ENCODE measurements at places on chromosomes 12 and 14.

GRCh38 chr12:123847019-123847418, 84.9 kb downstream of the DNAH10 start:
- no peak for DNase-seq

DNA sequence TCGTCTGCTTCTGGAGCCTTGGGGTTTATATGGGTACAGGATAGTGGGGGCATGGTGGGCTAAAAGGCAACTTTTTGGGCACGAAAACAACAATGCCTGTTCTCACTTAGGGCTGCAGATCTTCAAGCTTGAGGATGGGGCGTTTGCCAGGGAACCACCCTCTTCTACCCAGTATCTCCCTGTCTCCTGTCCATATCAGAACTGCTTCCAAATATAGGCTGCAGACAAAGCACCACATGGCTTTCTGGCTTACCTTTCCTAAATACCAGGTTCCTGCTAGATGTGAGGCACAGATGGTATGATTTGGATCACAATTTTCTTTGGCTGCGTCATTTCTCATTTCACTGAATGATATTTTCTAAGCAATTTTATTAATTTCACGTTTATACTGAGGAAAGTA, 70.4 kb downstream of the CMAS start:
- DNase-seq = no peak

DNA sequence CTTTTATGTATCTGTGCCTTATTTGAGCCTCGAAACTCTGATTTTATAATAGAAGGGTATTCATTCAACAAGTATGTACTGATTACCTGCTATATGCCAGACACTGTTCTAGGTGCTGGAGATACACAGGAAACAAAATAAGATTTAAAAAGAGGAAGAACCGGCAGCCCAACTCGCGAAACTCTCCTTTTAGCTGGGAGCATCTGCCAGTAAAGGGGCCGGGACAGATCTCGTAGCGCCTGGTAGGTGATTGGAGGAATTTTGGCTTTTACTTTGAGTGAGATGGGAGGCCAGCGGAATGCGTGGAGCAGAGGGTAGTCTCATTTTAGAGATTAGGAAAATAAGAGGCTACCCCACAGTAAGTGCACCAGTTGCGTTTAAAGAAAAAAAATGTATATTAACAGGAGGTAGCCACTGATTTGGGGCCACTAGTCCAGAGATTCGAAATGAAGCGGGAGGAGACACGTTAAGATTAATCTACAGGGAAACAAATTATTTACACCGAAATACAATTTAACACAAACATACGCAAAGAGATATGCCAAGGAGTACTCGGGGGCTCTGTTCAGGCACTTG, 520 bp upstream of the MON2 start:
- peak; percentile 24 for DNase-seq

GRCh38 chr12:117622741-117623140, 261.3 kb upstream of the NOS1 start:
- DNase-seq = no peak

- DNase-seq = peak; percentile 43
Measured at GRCh38 chr12:57803319-57803893, 15.1 kb downstream of the AVIL start.

DNA sequence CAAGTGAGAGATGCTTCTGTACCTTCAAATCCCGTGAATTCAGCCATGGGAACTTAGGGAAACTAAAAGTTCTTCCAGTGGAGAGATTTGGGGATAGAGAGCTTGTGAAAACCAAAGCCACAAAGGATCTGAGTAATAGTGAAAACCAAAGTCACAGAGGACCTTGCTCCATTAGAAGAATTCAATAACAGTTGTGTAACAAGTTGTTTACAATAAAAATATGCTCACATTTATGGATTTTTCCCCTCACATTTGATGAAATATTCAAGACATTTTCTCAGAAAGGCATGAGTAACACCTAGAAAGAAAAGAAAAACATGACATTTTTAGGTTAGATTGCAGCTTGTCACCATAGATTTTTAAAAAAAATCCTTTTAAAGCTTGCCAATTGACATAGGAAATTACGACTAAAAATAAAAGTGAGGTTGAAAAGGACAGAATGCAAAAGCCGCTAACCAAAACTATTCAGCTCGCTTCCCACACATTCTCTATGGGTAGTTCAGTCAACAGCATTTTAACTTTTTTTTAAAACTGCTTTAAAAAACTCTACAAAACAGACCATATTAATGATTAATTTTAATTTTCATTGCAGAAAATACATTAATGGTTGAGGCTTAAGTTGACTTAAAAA, 113.2 kb downstream of the CAND1 start:
- peak; percentile 40 for DNase-seq

DNA sequence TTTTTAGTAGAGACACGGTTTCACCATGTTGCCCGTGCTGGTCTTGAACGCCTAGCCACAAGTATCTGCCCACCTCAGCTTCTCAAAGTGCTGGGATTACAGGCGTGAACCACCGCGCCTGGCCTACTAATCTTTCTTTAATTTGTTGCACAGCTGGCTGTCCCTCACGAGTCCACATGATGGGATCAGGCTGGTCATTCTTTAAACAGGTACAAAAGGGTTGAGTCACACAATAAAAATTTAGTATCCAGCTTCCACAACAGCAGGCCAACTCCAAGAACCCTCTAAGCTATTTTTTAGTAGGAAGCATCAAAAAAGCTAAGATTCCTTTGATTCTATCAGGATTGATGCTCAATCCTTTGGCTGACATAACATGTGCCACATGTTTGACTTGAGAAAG, 17.8 kb downstream of the SINHCAF start:
- DNase-seq = no peak

DNA sequence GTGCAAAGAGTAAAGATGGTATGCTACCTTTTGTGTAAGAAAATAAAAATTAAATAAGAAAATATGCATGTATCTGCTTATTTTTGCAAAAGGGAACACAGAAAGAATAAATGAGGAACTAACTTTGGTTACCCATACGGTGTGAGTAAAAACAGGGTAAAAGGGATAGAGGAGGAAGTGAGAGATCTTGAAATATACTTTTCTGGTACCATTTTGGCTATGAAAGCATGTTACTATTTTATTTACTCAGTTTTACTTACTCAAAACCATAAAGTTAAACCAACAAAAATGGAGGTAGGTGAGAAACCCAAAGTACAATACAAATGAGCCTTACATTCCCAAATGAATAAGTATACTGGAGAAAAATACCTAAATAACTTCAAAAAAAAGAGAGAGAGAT, 122.0 kb upstream of the EGLN3 start:
- no peak for DNase-seq

DNA sequence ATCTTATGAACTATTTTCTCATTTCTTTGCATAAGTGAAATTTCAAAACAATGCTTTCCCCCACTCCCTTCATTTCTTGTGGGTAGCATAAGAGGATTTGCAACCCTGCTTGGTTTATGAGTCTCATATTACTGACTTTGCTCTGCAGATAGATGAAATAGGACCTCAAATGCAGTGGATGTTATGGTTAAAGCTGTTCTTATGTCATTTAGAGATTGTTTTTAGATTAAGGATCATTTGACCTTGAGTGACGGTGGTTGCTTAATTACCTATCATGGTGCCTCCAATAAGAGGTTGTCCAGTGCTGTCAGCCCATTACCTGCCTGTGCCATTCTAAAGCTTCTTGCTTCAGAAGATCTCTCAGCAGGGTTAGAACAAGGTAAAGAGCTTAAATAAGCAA, 351.4 kb upstream of the ATP2B1 start:
- DNase-seq = no peak

- no peak for DNase-seq
Measured at GRCh38 chr12:3931776-3932175, 58.6 kb upstream of the PARP11 start.

DNA sequence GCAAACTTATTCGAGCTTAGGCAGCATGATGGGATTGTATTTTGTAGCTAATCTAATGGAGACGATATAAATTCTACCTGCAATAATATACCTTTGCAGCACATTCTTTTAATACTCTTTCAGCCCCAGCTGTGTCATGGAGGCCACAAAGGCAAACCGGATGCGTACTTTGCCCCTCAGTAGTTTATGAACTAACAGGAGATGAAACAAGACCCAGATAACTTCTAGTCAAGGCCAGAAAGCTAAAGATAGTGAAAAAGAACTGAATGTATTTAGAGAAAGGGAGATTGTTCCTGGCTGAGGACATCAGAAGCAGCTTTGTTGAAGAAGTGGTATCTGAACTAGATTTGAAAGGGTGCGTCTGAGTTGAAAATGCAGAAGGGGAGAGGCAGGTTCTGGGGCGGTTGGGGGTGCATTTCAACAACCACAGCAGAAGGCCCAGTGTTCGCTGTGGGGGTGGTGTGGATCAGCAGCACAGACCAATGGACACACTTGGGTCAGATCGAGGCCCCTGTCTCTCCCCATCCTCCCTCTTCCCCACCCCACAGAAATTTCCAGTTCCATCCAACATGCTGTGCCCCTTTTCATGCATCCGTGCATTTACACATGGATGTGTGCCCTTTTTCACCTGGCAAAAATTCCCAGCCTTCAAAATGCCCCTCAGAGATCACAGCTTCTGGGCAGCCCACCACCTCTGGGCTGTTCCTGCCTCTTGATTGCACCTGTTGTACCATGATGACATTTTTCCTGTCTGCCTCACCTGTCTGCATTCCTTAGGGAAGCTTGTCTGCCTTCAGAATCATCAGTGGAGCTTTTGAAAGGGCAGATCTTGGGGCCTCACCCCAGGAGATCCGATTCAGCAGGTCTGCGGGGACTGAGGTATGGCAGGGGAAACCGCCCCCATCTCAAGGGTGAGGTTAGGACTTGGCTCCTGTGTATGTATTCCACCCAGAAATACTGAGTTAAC, 2.2 kb downstream of the ZNF839 start:
- no peak for DNase-seq

DNA sequence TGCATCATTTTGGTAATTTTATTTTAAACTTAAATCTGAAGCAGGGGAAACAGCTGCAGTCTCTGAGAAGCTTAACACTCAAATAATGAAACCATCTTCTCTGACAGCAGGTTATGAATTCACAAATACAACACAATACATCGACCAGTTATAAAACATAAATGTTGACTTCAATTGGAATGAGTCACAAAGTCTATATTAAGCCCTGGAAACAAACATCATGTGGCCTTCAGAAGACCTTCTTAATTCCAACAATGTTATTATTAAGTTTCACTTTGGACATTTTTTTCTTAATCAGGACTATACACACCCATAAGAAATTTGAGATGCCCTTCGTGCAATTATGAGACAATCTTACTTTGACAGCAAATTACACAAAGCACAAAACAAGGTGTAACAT, 68.9 kb downstream of the CEP128 start:
- no peak for DNase-seq

GRCh38 chr14:29310757-29311156, 544.2 kb downstream of the FOXG1 start:
- peak; percentile 67 for DNase-seq

GRCh38 chr12:34346372-34347034, 324.2 kb downstream of the ALG10 start:
- DNase-seq = no peak

GRCh38 chr14:39050389-39050788, 52.6 kb downstream of the SEC23A start:
- DNase-seq = peak; percentile 97

DNA sequence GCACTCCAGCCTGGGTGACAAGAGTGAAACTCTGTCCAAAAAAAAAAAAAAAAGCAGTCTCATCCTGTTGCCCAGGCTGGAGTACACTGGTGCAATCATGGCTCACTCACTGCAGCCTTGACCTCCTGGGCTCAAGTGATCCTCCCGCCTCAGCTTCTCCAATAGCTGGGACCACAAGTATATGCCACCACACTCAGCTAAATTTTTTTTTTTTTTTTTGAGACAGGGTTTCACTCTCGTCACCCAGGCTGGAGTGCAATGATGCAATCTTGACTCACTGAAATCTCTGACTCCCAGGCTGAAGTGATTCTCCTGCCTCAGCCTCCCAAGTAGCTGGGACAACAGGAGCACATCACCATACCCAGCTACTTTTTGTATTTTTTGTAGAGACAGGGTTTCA, 5.2 kb upstream of the CNPY2 start:
- no peak for DNase-seq

- peak; percentile 95 for DNase-seq
Measured at GRCh38 chr12:49088150-49088931, 6.3 kb downstream of the DHH start.

DNA sequence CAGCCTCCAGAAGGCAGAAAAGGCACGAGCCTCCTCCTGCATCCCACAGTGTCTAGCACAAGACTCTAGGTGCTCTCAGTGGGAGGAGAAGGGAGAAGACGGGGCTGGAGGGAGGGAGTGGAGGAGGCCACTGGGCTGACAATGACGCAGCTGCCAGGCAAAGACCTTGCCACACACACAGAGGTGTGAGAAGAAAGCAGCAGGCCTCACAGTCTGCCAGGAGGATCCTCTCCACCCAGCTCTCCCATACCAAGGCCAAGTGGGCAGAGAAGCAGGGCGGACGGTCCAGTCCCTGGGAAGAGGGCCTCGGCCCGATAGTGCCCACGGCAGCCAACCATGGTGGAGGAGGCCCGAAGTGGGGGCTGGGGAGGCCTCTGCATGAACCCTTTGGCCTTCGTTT, 78.9 kb downstream of the NCOR2 start:
- DNase-seq = no peak

DNA sequence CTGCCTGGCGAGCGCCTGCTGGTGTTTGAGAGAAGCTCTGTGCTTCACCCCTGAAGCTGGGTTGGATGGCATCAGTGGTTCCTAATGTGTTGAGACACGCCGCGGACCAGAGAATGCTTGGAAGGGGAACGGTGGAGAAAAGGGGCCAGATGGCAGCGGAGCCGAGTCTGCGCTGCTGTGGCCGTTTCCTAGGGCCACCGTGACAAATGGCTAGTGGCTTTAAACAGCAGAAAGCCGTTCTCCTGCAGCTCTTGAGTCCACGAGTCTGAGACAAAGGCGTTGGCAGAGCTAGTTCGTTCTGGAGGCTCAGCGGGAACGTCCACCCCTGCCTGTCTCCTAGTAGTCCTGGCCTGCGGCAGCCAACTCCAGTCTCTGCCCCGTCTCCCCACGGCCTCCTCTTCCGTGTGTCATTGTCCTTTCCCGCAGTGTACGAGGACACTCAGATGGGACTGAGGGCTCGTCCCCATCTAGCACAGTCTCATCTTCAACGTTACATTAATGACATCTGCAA, 103.6 kb downstream of the ADGRD1 start:
- no peak for DNase-seq

DNA sequence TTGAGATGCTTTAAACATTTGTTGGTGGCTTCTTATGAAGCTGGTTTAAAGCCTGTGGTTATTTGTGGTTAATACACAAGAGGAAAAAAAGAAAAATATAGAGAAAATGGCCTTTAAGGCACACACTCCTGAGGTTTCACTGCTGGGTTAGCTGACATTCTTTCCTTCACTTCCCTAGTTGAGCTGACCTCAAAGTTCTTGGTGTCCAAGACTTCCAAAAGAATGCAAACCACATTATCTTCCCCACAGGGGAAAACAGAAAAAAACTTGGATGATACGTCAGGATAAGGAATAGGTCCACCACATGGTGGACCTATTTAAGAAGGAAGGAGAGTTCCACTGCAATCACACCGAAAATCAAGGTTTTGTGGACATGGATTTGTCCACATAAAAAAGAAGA, 94.3 kb downstream of the SLC25A21 start:
- DNase-seq = peak; percentile 57

GRCh38 chr14:29311983-29312382, 545.4 kb downstream of the FOXG1 start:
- peak; percentile 9 for DNase-seq

GRCh38 chr12:60577607-60578006, 981.8 kb downstream of the SLC16A7 start:
- no peak for DNase-seq

Measured in amniotic epithelial cell (primary cell).